ENCODE measurements at places on chromosomes 6 and 20.

DNA sequence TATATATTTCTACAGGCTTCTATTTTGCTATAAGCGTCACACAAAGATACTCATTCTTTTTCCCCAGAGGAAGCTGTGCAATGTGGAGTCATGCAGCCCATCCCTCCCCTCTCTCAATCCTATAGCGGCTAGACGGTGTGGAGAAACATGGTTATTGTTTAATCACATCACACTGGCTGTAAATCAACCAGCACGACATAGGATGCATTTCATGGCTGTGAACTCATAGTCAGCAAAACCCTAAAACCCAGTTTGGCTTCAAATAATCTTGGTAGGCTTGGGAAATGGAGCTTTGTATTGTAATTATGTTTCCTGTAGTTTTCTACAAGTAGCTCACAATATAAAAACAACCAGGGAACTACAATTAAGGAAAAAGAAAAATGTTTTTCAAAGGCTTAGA lies 16.8 kb downstream of the FOXC1 start:
- no peak for DNase-seq

GRCh38 chr6:155646443-155646842 lies 190.8 kb upstream of the NOX3 start:
- no peak for DNase-seq

GRCh38 chr6:91879386-91879995 lies 1292.6 kb upstream of the MAP3K7 start:
- DNase-seq, result no peak

- no peak for DNase-seq
Observed at GRCh38 chr20:1924910-1925861, 30.0 kb downstream of the SIRPA start.

- DNase-seq, result no peak
Observed at GRCh38 chr6:34513646-34514045, 42.5 kb downstream of the SPDEF start.

DNA sequence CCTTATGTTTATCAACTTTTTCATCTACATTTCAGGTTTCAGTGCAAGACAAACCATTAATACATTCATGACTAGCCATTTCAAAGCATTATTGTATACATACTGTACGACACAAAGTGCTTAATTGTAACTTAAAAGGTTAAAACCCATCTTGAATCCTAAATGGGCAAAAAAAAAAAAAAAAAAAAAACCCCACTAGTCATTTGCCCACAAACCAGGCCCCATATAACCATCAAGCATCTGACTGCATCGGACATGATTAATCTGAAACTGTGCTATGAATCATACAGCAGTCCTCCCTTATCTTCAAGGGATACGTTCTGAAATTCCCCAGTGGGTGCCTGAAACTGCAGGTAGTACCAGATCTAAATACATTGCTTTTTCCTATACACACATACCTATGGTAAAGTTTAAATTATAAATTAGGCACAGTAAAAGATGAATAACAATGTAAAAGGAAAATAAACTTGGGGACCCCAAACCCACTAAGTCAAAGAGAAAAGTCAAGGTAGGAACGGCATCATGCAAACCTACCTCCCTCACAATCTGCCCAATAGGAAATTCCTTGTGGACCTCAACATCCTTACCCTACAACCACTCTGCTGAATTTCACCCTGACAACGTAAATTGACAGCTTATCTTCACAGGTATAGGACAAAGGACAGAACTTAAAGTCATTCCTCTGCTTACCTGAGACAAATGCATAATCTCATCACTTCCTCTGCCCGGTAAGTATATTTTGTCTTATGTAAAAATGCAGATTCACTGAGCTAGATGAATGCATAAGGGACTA lies 14.3 kb downstream of the B4GALT5 start:
- DNase-seq, result no peak
